Activated CD8-positive, alpha-beta T cell treated with anti-CD3 and anti-CD28 coated beads for 36 hours (primary cell): ENCODE measurements at places on chromosomes 3 and 15. TPM values are rescaled to one million over a fixed set of nuclear protein-coding genes. Genes with fewer than 3 reads are reported as not detected.

DNA sequence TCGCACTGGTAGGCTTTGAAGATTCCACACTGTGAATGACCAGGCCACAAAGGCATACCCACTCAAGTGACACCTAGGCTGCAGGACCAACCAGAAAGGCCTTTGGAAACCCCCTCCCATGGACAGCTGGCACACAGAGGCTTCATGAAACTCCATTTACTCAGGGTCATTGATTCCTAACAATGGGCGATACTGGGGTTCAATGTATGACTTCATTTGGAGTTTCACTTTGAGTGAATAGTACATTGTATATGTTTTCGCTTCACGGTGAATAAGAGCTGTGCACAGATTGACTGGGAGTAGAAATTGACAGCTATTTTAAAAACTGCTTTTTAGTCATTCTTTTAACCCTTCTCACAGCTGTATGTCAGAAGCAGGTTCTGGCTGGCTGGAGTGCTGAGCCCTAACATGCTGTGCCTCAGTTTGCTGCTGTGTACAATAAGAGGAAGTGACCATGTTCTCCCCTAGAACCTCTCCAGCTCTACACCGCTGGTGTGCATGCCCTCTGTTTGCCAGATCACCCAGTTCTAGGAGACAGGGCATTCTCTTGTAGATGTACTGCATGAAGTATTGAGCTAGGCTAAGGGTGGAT lies 15.4 kb upstream of the CX3CR1 start:
- DNase-seq = no peak

Gene TMC3
- total RNA-seq = not detected

- DNase-seq = no peak
These were observed 25.9 kb upstream of the RAB6B start for GRCh38 chr3:133921592-133921991.

DNA sequence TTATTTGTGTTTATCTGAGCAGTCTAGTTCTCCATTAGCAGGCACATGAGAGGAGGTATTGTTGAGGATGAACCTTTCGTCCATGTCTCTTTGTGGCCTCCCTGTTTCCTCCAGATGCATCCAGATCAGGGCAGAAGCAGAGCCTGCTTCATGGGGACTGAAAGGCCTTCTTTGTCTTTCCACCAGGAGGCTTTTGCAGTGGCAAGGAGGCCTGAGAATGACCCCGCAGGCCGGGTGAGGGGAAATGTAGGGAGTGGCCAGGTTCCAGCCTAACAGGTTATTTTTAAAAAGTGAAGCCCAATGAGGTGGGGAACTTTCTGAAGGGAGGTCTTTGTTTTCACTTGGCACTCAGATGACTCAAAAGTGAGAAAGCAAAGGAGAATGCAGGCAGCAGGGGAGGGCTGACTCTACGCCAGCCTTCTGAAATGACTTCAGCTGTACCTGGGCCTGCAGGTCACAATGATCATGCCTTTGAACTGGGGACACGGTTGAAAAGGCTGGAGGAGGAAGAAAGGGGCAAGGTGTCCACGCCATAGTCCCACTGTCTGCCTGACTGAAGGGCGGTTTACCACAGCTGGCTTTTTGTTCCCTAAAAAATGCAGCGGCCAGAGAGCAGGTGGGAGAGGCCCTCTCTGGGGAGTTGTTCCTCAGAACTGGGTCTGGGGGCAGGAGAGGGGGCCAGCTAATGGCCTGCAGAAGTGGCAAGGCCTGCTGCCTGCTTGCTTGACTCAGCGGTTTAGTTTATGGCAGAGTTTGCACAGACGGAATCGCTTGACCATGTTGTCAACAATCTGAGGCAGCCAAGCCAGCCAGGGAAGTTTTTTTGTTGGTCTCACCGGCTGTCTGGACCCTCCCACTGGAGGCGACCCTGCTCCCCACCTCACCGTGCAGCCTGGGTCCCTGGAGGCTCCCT lies 28.7 kb downstream of the CMTM7 start:
- DNase-seq = peak; percentile 76

Gene ARPP21
- not detected for total RNA-seq

GRCh38 chr15:51180011-51180410 lies 85.3 kb upstream of the TNFAIP8L3 start:
- no peak for DNase-seq

Gene AHSG
- total RNA-seq = not detected

- DNase-seq = no peak
These were observed 32.1 kb downstream of the KIF7 start for GRCh38 chr15:89623165-89623564.

GRCh38 chr15:70259640-70260508 lies 162.2 kb upstream of the TLE3 start:
- peak; percentile 56 for DNase-seq

Gene GRIP2
- not detected for total RNA-seq

DNA sequence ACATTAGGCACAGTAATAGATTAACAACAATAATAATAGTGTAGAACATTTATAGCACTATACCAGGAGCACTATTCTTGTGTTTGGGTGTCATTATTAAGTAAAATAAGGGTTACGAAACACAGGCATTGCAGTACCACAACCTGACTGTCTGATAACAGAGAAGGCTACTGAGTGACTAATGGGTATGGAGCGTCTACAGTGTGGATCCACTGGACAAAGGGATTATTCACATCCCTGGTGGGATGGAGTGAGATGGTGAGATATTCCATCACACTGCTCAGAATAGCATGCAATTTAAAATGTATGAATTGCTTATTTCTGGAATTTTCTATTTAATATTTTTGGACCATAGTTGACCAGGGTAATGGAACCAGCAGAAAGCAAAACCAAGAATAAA lies 18.2 kb downstream of the MINDY4B start:
- no peak for DNase-seq

GRCh38 chr15:36156879-36157427 lies 422.5 kb upstream of the CDIN1 start:
- DNase-seq = no peak

- no peak for DNase-seq
These were observed 2.2 kb downstream of the INAFM2 start for GRCh38 chr15:40325700-40326099.

DNA sequence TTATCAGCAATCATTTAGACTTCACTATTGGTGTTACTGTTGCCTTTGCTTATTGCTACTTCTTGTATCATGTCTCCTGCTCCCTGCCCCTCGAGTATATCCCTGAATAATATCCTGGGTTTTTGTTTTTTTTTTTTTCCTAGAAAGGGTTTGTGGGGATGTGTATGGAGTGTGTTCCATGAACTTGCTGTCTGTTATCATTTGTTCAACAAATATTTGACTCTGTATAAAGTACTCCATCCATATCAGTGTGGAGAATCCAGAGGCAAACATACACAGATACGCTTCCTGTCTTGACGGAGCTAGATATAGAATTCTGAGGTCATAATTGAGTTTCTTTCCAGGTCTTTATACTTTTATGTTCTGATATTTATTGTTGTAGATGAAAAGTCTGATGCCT lies 31.8 kb upstream of the GOLGA6L9 start:
- DNase-seq = no peak

- DNase-seq = no peak
These were observed 76.0 kb upstream of the NECTIN3 start for GRCh38 chr3:110995461-110996231.

Gene SENP2
- total RNA-seq = 22.5 TPM

DNA sequence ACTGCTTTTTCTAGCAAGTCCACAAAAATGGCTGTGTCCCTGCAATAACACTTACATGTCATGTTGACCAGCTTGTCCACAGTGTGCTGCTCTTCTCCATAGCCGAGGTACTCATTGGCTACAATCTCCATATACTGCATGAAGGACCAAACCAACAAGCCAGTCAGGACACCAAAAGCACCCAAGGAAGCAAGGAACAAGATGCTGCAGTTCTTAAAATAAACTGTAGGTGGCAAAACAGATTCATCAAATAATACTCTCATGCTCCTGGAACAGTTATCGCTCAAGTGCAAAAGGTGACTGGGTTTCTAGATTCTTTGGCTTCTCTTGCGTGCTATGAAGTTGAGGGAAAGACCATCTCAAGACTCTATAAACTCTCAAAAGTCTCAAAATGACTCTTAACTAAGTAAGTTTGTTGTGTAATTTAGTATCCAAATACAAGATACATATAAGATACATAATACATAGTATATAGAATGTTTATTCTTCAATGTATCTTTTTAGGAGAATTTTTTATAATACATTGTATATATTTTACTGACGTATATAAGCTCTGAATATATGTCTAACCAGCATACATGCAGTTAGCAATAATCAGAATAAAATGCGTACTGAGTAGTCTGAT lies 57.0 kb downstream of the NEK10 start:
- DNase-seq = peak; percentile 1

- DNase-seq = no peak
These were observed 1.1 kb downstream of the TNNC1 start for GRCh38 chr3:52452570-52453221.

DNA sequence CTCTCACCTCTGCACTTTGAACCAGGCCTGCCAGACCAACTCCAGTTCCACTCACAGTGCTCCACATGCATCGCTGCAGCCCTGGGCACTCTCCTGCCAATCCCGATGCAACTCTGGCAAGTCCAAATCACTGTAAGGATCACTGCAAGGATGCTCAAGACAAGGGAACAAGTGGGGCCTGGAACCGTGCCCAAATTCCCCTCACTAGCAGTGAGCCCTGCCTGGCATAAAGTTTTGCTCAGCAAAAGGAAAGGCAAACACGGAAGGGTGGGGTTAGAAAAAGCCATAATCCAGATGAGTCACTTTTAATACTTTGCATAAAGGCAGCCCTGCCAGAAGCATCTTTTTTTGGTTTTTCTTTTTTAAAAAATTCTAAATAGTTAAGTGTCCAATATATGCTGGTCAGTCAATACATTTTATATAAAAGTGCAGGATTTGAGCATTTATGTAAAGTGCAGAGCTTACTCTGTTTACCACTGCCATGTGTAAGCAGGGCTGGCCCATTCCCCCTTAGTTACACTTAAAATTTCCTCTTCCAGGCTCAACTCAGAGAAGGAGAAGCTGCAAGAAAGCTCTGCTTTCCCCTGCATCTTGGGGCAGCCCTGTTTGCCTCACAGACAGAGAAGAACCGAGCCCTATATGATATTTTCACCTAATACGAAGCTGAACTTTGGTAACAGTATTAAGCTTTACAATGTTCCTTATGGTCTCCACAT lies 102.2 kb downstream of the CD47 start:
- DNase-seq = no peak

- no peak for DNase-seq
These were observed 244.2 kb downstream of the TLE3 start for GRCh38 chr15:69853544-69853951.

DNA sequence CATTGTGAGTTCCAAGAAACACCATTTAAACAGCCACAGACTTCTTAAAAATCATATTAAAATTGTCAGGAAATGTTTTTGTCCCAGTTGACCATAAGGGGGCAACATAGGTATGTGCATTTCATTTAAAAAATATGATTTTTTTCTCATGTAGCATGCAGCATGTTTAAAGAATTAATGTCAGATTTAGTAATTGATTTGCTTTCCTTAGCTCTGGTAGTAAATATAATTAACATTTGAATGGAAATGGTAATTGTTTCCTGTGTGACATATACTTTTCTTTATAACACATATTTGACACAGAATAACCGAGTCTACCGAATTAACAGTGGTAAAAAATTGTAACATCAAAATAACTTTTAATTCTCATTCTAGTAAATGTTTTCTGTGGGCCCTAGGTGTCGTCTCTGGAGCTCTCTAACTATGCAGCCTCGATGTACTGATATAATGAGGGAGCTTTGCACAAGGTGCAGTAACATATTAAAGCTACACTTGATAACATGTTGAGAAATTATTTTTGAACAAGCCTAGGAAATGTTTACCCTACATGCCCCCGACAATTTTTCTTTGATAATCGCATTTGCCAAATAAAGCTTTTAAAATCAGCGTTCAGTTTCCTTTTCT lies 34.9 kb downstream of the NXPE3 start:
- no peak for DNase-seq

DNA sequence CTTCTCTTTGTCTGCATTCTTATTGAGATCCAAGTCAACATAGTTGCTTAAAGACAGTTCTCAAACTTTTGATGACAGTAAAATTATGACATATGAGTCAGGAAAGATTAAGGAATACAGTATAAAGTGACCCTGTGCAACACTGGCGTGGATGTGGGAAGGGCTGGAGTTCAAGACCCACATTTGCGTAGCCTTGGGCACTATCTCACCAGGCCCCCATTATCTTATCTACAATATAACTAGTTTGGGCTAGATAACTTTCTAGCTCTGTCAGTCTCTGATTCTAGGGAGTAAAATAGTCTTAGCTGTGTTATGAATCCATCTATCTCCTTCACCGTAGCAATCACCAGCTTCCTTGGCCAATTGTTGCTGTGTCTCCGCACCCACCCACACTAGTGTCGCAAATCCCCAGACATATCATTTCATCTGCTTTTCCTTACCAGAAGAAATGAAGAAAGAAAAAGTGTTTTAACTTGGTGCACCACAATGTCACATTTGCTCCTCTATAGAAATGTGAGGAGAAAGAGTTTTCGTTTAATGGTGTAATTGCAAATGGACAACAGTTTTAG lies 14.9 kb upstream of the TM4SF4 start:
- no peak for DNase-seq

Gene SGO1
- total RNA-seq = 25.6 TPM

DNA sequence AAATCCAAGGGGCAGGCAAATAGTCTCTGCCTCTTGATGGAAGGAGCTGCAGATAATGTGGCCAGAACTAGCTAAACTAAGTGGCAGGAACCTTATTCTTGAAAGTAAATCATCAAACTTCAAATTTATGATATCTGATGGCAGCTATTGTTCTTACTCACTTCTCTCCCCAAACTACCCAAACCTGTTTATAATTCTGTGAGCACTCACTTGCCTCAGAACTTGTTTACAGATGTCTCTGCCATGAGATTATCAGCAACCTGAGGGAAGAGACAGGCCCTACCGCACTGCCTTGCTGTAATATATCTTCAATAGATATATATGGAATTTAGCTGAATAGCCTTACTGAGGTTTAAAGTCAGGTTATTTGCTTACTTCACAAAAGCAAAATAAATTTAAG lies 2.2 kb upstream of the B3GALNT1 start:
- DNase-seq = no peak

DNA sequence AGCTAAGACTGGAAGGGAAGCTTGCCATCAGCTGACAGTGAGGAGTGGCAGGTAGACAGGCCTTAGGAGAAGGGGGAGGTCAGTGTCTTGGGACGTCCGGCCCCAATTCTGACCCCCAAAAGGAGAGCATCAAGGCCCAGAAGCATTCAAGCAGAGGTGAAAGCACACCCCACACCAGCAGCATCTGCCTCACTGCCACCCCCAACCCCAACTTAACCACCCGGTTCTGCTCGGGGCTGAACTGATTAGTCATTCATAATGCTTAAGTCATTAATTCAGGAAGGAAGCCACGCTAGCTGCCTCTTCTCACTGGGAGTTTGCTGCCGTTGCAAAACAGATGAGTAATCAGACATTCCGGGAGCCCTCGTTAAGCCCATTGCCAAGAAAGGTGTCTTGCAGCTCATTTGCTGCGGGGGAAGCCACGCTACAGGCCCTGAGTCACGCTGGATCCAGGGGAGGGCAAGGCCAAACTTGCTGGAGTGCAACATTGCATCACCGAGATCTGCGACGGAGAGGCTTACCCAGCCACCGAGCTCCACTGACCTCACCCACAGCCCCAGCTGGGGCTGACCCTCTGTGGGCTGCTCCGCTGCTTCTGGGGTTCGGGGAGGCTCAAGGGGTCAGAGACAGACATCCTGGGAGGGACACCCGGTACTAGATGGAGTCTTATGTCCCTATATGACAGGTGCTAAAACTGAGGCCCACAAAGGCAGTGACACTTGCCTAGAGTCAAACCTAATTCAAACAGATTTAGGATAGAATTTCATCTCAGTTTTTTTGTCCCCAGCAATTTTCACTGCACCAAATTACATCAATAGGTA lies 46.4 kb upstream of the HES1 start:
- DNase-seq = peak; percentile 50

Gene INKA1
- total RNA-seq = 1.8 TPM

Gene SELENOK
- total RNA-seq = 32.1 TPM
